ENCODE measurements at places on chromosomes 3 and 15.

DNA sequence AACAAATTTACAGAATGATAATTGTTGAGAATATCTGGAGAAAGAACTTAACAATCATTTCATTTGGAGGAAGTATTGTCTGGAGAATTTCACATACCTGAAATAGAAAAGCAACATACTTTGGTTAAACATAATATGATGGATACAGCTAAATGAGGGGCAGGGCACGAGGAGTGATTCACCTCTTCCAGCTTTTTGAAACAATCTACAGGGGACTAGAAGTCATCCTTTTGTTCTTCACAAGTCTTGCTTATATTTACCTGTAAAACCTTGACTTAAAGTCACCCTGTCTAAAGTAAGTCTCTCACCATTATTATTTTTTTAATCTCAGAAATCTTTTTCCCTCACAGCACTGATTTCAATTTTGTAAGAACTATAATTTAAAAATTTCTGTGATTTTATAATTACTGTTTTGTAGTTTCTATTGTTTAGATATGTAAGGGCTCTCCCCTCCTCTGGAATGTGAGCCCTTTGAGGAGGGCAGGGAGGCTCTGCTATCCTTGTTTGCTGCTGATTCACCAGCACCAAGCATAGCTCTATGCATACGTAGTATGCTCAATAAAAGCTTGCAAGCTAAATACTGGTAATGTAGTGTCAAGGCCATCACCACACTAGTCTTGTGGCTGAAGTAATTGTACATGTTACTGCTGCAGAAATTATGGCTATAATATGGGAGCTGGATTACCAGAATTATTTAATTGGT lies 193.9 kb upstream of the THRB start:
- DNase-seq = no peak

DNA sequence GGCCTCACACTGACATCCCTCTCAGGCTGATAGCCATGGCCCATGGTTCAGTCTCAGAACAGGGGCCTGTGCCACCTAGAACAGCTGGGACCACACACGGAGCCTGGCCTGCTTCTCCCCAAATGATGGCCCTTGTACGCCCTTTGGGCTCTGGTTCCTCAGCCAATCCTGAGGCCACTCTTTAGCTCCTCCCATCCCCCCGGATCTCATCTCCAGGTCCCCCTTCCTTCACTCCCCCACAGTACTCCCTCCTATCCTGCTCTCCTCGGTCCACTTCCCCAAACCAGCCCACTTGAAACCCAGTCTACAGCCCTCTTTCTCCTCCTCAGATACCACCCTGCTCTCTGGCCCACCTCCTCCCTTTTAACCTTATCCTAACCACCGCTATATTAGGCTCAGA lies 17.8 kb upstream of the ZFYVE19 start:
- DNase-seq = no peak

DNA sequence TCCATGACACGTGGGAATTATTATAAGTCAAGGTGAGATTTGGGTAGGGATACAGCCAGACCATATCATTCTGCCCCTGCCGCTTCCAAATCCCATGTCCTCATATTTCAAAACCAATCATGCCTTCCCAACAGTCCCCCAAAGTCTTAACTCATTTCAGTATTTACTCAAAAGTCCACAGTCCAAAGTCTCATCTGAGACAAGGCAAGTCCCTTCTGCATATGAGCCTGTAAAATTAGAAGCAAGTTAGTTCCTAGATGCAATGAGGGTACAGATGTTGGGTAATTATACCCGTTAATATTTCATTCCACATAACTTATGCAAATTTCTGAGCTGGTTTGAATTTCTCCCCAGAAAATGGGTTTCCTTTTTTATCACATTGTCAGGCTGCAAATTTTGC lies 47.7 kb downstream of the RNF111 start:
- DNase-seq = no peak

DNA sequence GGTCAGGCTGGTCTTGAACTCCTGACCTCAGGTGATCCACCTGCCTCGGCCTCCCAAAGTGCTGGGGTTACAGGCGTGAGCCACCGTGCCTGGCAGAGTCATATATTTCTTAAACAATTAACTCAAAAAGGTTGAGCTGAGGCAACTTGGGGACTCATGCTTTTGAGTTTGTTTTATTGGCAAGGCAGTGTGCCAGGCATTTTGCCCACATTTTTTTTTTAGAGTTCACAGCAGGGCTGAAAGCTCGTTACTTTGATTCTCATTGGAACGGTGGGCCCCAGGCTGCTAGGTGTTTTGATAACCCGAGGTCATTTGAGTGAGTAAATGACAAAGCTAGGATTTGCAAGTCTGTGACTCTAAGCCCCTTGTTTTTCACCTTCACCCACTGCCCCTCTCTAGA lies 76.2 kb downstream of the CCK start:
- DNase-seq = no peak

DNA sequence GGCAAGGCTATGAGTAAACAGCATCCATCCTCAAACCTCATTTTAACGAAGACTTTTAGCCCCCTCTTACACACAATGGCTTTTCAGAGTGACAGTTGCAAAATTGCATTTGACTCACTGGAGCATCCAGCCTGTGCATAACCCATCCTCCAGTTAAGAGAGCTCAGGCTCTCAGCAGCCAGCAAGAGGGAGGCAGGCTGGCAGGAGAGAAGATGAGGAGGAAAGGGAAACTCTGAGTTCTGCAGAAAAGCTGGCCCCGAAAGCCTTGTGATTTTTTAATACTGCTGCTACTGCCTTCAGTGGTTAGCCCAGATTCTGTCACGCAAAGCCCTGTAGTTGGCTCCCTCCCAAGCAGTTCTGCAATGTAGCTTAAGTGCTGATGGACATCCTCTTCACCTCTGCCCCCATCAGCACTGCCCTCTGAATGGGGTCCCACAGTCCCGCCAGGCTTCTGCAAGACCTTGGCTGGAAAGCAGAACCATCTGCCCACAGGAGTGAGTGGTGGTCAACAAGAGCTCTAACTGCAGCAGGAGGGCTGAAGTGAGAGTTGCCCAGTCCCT lies 371.3 kb downstream of the EPHB1 start:
- DNase-seq = no peak

- DNase-seq = no peak
Observed at GRCh38 chr3:126523745-126524428, at the start of gene CHST13. Gene CHST13, plus strand, starts transcription at chr3:126524155. Its CDS starts 178 bp downstream, at chr3:126524333.

- DNase-seq = no peak
Observed at GRCh38 chr3:148930752-148931151, 60.6 kb upstream of the GYG1 start.

DNA sequence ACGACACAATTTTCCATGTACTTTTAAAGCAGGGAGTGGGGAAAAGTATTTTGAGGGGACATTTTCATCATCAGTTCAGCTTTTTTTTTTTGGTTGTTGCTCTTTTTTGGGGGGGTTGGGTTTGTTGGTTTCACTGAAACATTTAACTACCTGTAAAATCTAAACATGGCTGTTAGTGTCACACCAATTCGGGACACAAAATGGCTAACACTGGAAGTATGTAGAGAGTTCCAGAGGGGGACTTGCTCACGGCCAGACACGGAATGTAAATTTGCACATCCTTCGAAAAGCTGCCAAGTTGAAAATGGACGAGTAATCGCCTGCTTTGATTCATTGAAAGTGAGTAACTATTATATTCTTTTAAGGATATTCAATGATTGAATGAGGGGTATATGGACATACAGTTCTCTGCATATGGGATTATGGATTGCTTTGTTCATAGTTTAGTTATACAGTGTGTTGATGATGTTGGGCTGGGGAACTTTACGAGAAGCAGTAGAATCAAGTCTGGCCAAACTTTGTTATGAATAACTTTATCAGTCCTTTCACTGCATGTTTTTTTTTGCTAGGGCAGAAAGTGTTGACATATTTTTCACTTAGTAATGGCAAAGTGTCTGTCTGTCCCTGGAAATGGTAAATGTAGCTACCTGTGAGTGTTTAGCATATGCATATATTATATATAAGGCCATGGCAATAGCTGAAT lies 31.5 kb downstream of the MBNL1 start:
- no peak for DNase-seq

DNA sequence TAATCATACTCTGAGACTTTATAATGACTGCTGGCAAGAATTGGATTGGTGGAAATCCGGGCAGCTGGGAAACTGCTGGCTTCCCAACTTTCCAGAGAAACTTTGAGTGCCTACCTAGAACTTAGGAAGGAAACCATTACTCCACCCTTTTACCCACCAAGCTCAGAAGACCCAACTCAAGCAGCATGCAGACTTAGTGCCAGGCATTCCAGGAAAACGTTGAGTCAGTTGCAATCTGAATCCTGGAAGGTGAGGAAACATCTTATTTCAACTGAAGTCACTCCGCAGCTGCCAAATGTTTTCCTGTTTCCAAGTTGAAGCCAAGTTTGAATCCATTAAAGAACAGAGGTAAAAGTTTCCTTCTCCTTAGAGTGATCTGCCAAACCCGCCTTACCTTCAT lies 126.5 kb downstream of the ZNF385D start:
- no peak for DNase-seq

GRCh38 chr3:125154110-125154509 lies 58.4 kb downstream of the SLC12A8 start:
- no peak for DNase-seq

GRCh38 chr3:72127844-72128243 lies 342.9 kb upstream of the PROK2 start:
- no peak for DNase-seq

GRCh38 chr15:79410237-79410636 lies 21.9 kb upstream of the MINAR1 start:
- DNase-seq = no peak

- peak; percentile 72 for DNase-seq
Observed at GRCh38 chr15:34437687-34438086, at the start of gene GOLGA8A. Gene GOLGA8A, minus strand, starts transcription at chr15:34437808. Its CDS starts 48,117 bp downstream, at chr15:34389691.

DNA sequence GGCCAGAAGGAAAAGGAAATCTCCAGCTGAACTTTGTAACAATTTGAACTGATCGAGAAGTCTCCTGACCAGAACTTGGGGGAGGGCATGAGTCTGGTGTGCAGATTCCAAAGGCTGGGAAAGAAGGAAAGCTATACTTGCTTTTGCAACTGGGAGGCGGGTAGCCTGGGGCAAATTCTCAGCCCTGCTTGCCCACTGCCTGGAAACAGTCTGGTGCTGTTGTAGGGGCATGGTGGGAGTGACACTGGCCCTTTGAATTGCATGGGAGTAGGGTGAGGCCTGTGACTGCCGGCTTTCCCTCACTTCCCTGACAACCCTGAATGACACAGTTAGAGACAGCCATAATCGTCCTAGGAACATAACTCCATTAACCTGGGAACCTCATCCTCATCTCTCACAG lies 114.0 kb upstream of the POU1F1 start:
- DNase-seq = no peak

DNA sequence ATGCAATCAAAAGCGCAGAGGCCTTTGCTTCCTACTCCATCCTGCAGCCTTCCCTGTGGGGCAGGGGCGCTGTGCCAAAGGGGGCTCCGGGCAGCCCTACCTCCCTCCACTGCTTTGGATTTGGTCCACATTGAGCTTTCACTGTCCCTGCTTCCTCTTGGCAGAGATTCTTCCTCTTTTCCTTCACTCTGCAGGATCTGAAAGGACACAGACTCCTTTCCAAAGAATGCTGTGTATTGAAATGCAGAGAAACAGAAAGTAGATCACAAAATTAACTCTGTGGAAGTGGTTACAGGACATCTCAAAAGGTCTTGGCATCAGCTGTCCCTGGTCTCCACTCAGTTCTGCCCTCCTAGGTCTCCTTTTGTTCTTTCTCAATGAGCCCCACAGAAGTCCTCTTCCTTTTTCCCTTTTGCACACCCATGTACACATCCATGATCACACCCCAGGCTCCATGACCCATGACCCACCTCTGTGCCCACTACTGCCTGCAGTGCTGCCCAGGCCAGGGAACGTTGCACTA lies 64.1 kb downstream of the CCR1 start:
- DNase-seq = no peak

GRCh38 chr3:39541917-39542329 lies 74.4 kb downstream of the MOBP start:
- DNase-seq = no peak

GRCh38 chr15:34591306-34591705 lies 7.9 kb upstream of the GOLGA8B start:
- no peak for DNase-seq

DNA sequence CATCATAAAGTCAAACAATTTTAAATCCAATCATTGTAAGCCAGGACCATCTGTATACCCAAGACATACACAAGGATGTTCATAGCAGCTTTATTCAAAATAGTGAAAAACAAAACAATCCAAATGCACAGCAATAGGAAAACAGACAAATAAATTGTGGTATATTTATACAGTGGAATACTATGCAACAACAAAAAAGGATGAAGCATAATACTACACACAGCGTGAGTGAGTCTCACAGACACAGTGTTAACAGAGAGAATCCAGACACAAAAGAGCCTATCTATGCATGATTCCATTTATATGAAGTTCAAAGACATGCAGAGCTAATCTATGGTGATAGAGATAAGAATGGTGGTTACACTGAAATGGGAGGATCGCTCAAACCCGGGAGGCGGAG lies 5.6 kb upstream of the MUC20 start:
- no peak for DNase-seq

DNA sequence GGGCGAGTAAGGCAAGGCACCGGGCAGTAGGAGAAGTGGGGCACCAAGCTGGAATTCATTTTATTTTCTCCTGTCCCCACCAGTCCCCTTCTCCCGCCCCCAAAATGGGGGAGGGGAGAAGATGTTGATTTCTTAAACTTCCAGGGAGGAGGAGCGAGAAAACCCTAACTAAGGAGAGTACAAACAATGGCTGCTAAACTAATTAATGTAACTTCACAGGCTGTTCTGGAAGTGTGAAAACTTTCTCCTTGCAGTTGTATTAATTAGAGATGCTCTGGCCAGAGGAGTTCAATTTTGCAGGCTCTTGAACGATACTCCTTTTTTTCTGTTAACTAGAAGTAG lies 11.5 kb downstream of the ZIC4 start:
- DNase-seq = no peak

- DNase-seq = no peak
Observed at GRCh38 chr3:193872265-193872753, 263.6 kb upstream of the HES1 start.

DNA sequence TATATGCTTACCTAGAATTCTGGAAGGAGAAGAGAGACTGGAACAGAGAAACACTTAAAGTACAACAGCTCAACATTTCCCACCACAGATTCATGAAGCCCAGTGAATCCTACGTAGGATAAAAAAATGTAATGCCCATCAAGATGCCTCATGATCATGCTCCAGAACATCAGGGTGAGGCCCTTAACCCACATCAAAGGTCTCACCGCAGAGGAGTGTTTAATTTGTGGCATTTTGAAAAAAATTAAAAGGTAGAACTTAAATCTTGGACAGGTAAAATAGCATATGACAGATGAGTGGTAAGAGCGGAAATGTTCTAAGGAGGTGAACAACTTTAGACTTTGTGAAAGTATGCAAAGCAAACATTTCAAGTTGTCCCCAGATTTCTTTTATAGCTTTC lies 9.7 kb upstream of the SLC6A20 start:
- DNase-seq = no peak

DNA sequence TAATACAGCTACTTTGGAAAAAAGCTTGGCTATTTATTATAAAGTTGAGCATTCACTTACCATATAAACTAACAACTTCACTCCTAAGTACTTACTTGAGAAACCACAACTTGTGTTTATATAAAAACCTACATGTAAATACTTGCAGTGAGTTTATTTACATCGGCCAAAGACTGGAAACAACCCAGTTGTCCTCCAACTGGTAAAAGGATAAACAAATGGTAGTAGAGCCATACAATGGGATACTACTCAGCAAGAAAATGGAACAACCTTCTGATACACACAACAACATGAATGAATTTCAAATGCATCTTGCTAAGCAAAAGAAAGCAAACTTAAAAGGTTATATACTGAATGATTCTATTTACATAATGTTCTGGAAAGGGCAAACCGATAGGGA lies 63.7 kb downstream of the SLC7A14 start:
- no peak for DNase-seq

All from tibial artery (tissue), 4 donors.